ENCODE measurements at places on chromosomes 2 and 18.

DNA sequence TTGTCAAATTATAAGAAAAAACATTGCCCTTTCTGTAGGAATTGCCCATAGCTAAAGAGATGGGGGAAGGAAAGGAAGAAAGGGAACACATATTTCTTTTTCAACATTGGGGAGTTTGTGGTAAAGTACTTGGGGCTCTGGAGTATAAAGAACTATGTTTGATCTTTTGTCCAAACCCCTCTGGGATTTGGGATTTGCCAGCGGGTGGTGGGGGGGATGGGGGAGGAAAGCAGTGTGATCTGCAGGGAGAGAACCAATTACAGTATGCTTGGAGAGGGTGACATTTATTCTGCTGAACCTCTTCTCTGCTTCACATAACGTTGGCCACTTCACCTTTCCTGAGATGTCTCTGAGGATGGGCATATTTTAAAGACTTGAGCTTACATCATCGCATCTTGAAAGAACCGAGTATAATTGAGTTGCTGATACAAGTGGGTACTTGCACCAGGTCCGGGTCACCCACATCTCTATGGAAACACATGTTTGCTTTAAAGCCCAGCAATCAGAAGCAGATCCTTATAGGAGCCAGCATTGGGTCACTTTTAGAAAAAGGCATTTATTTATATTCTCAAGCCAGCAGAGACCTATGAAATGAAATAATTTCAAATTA lies 73.1 kb downstream of the SPATS2L start:
- DNase-seq = no peak

DNA sequence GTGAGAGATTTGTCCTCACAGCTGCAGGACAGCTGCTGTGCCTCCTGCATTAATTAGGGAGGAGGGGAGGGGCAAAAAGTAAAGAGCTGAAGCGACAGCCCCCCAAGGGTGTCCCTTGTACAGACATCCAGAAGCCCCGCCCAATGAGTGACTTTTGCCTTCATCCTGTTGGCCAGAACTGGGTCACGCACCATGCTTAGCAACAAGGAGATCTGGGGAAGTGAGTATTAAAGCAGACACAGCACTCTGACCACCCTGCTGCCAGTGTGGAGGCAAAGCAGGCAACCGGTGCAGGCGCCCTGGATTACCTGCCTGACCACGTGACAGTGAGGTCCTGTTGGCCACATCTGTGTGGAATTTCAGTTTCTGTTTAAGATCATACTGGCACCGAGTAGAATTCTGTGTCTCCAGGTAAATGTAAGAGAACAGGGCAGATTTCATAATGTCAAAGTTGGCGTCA lies 21.5 kb upstream of the BIN1 start:
- no peak for DNase-seq

- DNase-seq = no peak
Observed at GRCh38 chr18:55421308-55421614, 166.7 kb downstream of the TCF4 start.

DNA sequence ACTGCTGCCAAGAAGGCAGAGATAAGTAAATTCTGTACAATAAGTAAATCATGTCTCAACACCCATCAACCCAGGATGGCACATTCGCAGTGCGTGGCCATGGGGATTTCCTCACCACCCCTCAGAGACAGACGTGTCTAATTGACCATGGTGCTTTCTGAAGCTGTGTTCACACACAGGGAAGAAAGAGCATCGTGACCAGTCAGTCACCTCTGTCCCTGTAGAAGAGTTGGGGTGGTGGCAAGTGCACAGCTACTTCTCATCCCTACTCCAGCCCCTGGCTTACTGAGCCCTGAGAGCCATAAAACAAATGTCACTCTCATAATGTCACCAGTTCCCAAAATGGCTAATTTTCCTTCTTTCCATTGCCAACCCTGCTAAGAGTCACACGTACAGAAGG lies 31.3 kb upstream of the MLPH start:
- DNase-seq = no peak

DNA sequence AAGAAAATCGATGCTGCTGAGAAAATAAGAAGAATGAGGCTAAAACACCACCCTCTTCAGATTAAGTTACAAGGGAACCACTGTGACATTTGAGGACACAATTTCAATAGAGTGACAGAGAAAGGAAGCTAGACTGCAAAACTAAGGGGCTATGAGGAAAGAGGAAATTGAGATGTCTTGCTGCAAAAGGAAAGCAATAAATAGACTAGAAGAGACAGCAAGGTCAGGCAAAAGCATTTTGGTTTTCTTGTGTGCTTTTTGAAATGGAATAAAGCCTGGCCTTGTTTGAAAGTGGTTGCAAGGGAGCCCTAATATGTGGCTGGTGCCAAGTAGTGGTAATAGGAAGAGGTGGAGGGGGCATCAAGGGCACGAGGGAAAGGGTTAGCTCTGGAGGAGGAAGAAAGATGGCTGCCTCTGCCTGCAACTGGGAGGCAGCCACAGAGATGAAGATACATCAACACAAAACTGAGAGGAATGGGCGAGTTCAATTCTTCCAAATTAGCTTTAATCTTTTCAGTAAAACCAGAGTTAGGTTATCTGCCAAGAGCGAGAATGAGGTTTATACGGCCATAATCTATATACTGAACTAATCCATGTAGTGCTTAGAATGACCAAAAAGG lies 1.2 kb upstream of the MRO start:
- no peak for DNase-seq

- no peak for DNase-seq
Observed at GRCh38 chr2:141392517-141393213, 738.2 kb downstream of the LRP1B start.

- no peak for DNase-seq
Observed at GRCh38 chr18:677145-677544, 19.7 kb downstream of the TYMS start.

- no peak for DNase-seq
Observed at GRCh38 chr2:156947261-156947660, 310.2 kb upstream of the GALNT5 start.

DNA sequence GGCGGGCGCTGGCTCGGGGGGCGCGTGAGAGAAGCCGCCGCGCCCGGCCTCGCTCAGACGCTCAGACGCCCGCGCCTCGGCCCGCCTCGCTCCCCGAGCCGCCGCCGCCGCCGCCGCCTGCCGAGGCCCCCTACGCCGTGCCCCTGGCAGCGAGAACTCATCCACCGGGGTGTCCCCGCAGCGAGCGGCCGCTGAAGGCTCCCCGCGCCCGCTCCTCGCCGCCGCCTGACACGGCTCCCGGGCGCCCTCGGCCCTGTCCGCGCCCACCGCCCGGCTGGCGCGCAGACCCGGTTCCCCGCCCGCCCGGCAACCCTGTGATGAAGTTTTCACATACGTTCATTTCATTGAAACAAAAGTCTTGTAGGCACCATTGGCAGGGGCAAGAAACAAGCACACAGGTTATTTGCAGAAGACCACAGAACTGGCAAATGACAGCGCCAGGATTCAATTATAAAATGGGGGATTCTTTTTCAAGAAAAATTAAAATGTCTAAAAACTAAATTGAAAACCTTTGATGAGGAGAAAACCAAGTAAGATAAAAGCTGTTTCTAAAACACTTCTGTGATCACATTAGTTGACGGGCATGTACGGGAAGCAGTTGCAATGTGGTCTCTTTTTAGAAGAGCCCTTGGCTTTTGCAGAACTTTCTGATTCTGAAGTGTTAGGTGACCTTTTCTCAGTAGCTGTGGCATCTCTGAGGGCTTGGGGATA lies 50.5 kb upstream of the TUBA3D start:
- DNase-seq = no peak

- peak; percentile 32 for DNase-seq
Observed at GRCh38 chr2:32009516-32010256, 1.1 kb downstream of the MEMO1 start.

DNA sequence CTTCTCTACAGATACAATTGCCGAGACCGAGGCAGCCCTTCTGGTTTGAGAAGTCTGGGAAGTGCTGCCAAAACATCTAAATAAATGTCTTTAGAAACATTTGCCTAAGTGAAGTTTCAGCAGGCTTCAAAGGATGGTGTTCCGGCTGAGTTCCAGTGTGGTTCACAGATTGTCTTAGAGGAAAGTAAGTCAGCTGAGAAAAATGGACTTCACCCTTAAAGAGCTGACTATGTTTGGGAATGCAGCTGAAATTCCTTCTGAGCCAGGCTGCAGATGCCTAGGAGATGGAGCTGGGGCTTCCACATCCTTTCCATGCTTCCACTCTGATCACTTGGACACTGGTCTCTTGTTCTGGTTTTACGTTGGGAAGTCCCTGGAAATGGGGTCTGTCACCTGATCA lies 83.6 kb downstream of the FHOD3 start:
- DNase-seq = no peak

GRCh38 chr18:66344227-66344626 lies 259.7 kb downstream of the CDH19 start:
- no peak for DNase-seq

- DNase-seq = no peak
Observed at GRCh38 chr18:39840406-39840805, 2114.6 kb upstream of the PIK3C3 start.

DNA sequence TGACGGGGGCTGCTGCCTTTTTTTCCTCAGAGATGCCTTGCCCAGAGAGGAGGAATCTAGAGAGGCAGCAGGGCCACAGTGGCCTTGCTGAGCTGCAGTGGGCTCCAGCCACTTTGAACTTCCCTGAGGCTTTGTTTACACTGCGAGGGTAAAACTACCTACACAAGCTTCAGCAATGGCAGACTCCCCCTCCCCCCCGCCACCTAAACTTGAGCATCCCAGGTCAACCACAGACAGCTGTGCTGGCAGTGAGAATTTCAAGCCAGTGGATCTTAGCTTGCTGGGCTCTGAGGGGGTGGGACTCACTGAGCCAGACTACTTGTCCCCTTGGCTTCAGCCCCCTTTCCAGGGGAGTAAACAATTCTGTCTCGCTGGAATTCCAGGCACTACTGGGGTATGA lies 11.8 kb downstream of the SYT4 start:
- no peak for DNase-seq

- no peak for DNase-seq
Observed at GRCh38 chr2:26757873-26758789, 6.0 kb upstream of the SLC35F6 start.

DNA sequence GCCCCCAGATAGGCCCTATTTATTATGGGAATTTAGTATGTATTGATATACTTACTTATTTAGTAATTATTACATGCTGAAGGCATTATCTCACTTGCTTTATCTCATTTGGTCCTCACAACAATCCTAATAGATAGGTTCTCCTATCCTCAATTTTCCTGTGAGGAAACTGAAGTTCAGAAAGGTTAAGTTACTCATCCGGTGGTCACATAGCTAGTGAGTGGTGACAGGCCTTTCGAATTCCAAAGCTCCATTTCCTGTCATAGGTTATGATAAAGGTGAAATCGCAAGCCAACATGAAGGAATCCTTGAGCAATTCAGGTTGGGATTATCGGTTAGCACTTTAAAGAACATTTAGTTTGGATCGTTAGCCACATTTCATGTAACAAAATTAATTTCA lies 33.3 kb downstream of the NAB1 start:
- DNase-seq = no peak

DNA sequence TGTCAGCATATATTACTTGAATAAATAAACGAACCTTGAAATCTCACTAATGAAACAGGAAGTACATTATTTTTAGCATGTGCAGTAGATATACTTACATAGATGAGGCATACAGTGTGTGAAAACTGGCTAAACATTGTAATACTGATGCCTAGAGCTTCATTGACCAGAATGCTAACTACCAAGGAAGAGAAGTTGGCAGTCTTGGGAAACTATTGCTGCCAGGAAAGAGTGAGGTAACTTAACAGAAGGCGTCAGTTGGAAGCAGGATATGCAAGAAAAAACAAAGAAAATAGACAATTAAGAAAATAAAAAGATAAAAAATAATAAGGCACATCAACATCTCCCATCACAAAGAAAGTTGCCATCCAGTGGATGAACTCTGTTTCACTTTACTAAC lies 963.0 kb downstream of the TDRD15 start:
- DNase-seq = no peak

- DNase-seq = no peak
Observed at GRCh38 chr2:207216457-207216856, 50.7 kb upstream of the KLF7 start.

DNA sequence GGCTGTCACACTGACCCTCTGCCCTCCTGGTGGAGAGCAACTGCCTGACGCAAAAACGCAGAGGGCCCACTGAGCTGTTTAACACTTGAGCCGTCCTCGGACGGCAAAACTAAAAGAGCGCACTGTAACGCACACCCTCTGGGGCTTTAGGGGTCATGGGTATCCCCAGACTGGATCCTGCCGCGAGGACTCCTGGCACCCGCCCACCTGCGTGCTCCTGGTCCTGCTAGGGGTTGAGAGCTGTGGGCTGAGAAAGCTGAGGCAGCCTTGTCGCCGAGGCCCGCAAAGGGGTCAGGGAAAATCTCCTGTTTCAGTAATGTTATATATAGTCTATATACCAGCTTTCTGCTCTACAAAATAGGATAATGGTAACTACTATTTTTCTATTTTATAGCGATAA lies 39.1 kb downstream of the MDH1 start:
- DNase-seq = no peak

GRCh38 chr18:39909706-39910105 lies 2045.3 kb upstream of the PIK3C3 start:
- no peak for DNase-seq

DNA sequence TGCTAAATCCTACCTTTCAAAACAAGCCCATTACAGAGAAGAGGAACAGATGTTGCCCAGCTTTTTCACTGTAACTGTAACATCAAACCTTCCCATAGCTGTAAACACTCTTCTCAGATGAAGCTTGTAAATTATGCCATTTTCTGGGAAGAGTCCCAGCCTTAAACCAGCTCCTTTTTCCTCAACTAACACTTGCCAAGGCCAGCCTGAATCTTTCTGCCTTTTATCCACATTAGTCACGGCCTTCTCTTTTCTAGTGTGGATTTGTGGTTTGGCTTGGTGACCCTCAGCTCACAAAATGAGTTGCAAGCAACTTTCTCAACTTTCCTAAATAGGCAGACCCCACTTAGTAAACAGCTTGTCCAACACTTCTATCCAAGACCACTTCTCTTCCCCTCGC lies 90.2 kb downstream of the CABLES1 start:
- no peak for DNase-seq

DNA sequence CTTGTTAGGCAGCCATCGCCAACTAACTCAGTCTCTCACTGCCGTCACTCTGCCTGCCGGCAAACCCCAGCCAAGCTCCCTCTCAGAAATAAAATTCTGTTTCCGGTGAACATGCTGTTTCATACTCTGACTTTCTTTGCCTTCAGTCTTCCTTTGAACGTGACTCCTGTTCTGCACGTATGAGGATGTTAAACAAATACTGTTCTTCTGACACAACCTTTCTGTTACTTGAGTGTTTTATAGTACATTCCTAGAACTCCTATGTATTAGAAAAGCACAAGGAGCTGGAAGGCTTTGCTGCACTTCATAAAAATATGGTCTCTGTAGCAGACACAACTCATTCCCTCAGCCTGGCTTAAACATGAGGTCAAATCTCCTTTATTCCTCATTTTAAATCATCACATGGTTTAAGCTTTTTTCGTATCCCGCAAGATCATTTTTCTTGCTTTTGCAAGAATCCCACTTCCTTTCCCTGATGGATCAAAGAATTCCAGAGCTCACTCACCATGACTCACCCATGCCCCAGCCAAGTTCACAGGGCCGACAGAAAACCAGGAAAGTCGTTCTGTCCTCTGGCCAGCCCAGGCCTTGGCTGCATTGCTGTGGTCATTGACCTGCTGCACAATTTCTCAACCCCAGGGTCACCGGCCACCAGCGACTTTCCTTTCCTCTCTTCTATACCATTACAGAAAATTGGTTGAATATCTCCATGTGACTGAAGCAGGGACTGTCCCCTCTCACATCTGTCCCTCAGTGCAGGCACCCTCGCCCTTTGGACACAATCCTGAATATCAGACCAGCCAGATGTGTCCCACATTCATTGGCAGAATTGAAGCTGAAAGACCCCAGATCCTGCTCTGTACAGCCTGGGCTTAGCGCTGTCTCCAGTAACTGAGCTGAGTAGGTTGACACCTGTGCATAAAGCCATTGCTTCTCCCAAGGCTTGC lies 183.1 kb upstream of the ARL4C start:
- no peak for DNase-seq

Measured in T-cell (primary cell).